ENCODE measurements at places on chromosomes 12 and 14.

DNA sequence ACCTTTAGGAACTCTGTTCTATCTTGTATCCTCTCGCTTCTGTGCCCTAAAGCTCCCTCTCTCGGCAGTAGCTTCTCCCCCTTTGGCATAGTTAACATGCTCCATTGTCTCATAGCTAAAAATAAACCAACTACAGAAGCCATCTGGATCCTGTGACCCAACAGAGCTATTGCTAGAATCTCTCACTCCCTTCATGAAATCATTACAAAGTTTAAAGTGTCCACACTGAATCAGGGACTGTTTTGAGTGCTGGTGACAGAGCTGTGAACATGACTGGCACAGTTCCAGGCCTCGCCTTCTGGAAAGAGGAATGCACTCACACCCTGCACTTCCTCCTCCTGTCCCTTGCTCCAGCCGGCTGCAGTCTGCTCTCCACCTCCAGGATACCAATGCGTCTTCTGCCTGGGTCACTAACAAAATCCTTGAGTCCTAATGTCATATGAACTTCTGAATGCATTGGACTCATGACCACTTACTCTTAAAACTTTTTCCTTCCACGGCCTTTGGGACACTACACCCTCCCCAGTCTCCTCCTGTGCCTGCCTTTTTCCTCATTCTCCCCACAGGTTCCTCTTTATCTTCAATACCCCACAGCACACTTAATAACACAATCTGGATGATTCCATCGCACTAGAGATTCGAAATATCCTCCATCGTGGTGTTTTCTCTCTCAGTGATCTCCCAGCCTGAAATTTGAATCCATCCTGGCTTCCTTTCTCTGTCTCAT lies 13.2 kb downstream of the PLBD1 start:
- no peak for DNase-seq

GRCh38 chr14:65709576-65709975 lies 297.0 kb downstream of the FUT8 start:
- no peak for DNase-seq

DNA sequence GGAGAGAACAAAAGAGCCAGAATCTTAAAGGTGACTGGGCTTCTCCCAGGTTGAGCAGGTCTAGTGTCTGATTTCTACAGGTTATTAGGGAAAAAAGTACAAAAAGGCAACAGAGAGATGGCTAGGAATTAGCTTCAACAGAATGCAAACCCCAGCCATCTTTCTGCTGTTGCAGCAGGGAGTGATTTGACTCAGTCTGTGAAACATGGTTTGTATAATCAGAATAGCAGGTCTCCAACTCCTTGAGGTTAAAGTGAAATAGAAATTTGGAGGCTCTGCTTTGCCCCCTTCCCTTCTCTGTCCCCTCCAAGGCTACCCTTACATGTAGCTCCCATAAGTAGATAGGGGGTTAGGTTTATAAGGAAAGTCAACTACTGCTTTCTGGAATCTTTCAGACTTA lies 105.8 kb downstream of the AKAP6 start:
- no peak for DNase-seq

DNA sequence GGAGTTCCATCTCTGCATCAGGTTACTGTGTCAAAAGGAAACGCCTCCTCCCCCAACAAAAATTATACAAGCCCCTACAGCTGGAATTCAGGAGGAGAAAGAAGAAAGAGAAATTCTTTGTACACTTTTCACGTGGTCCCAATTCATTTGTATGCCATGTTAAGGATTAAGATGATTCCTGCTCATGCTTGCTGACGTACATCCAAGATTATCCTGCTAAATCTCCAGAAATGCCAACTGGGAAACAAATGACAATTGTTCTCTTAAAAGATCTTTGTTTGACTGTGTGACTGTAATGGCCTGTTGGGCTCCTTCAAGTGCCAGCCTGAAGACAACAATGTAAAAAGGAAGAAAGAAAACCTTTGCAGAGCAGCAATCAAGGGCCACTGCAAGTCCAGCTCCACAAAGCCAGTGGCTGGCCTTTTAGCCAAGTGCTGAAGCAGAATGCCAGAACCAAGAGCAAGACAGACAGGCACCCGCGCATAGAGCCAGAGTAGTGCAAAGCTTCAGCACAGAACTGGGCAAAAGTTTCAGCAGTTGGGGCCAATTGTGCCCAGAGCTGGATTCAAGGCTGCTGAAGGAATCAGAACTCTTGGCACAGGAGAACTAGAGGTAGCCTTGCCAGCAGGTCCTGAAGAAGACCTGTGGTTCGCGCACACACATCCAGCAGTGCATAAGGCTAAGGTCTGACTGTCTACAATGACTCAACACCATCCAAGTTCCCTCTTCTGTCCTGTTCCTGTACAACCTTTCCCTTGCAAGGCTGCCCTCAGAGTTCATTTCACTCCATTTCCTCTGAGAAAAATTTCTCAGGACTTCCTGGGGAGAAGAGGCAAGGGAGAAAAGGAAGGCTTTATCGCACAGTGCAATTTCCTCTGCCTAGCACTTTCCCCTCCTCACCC lies 209.7 kb upstream of the BMP4 start:
- no peak for DNase-seq

GRCh38 chr12:96212456-96213375 lies 18.5 kb downstream of the ELK3 start:
- no peak for DNase-seq

DNA sequence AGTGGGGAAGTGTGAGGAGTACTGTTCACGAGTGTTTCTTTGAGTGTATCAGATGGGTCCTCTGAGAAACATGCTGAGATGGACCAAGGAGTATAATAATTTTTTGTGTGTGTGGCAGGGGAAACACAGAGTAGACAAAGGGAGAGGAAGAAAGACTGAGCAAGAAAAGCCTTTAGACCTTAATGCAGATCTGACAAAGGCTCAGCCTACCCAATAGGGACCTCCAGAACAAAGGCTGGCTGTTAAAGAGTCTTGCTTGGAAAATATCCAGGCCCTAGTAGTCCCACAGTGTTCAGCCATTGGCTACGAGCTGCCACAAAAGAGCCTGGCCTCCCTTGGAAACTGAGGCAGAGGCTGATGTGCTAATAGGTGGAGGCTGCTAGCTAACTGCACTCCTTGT lies 13.5 kb downstream of the COQ5 start:
- DNase-seq, result no peak

DNA sequence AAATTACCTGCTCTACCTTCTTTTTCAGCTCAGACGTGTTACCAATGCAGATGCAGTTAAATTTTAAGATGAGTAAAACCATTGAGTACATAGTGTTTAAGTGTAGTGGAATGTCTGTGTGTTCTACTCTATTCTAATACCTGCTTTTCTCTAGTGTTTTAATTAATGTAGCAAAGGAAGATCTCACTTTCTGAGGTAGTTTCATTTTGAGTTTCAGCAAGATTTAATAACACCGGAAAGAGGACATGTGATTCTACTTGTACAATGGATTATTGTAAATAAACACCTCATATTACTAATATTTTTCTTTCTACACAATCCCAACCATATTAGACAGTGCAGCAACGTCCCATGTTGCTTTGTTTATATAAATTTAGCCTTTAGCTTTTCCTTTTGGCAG lies 315.4 kb downstream of the RAD51B start:
- DNase-seq, result peak; percentile 7

- DNase-seq, result peak; percentile 70
These were observed 22.3 kb downstream of the DCAF4 start for GRCh38 chr14:72948481-72949138.

DNA sequence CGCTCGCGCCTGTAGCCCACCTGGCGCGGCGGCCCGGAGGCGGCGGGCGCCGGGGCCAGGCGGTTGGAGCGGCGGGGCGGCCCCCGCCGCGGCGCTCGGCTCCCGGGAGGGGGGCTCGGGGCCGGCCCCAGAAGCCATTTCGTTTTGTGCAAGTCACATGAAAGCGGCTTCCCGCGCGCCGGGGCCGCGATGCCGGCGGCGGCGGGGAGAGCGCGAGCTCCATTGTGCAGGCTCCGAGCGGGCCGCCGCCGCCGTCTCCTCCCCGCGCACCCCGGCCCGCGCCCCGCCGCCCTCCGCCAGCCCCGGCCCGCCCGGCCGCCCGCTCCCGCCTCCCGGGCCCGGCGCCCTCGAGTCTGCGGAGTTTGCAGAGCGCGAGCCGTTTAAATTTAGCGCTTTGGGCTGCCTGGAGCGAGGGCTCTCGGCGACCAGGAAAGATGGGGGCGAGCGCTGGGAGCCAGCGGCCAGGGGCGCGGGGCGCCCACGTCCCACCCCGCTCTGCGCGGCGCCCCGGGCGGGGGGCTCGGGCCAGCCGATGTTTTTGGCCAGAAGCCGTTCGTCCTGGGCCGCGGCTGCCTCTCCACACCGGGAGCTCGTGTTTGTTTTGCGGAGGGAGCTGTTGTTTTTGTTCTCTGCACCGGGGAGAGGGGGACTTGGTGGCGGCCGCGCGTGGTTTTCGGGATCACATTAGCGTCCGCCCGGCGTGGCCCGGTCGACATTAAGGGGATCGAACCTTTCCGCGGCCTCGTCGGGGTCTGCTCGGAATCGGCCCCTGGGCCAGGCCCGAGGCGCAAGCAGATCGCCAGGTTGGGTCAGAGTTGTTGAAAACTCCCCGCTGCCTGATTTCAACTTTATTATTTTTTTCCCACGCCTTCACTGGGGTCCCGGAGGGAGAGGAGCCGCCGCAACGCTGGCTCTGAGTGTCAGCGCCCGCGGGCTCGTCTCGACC lies 982 bp downstream of the BCL7A start:
- DNase-seq, result peak; percentile 77

DNA sequence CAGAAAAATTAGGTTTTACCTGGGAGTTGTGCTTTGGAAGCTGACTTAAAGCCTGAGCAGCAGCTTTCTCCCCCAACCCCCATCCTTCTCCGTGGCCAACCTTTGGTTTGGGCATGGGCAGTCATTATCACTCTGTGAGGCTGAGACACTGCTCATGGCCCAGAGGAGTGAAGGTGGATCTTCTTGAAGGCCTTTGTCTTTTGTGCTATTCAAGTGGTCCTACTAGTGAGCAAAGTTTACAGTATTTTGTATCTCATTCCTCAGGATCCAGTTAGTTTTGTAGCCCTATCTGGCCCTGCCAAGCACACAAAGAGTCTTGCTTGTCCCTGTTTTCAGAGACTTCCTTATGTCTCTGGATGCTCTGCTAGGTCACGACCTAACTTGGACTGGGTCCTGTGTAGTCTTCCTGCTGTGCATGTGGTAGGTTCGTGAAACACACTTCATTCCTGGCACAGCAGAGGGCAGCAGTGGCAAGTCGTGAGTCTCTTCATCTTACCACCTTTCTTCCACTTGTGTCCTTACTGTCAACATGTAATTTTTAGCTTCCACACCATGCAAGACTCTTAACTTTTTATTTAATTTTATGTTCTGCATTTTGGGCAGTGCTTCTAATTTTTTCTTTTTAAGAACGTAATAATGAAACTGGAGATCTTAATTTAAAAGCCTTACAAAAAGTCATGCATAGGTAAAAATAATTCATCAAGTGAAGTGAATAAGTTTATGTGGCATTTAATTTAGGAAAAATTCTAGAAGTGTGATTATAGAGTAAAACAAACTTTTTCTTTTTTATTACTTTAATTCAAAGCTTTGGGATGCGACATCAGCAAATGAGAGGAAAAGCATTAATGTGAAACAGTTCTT lies 53.7 kb downstream of the APAF1 start:
- peak; percentile 36 for DNase-seq

GRCh38 chr12:6787309-6787708 lies 2.0 kb upstream of the CD4 start:
- DNase-seq, result no peak

DNA sequence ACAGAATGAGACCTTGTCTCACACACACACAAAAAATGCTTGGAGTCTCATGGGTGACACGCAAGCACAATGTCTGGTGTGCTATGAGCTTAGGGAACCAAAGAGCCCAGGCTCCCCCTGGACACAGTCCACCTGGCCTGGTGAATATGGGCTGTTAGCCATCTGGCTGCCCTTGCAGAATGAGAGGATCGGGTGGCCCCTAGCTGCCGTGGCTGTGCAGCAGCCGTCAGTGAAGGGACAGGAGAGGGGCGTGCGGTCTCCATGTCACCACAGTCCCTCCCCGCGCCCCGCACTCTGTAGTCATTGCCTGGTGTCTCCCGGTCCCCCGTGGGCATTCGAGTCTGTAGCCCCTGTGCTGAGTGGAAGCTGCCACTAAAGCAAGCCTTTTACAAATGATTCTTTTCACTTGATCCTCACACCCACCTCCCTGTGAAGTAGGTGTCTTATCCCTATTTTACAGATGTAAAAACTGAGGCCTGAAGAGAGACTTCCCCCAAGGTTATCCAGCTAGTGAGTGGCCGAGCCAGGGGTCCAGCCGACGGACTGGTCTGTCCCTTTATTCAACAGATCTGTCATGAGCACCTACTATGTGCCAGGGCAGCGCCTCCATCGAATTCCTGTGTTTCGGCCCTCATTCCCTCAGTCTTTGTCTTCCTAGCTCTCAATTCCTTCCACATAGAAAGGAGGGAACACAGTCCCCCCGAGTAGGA lies 18.8 kb downstream of the MVK start:
- no peak for DNase-seq

DNA sequence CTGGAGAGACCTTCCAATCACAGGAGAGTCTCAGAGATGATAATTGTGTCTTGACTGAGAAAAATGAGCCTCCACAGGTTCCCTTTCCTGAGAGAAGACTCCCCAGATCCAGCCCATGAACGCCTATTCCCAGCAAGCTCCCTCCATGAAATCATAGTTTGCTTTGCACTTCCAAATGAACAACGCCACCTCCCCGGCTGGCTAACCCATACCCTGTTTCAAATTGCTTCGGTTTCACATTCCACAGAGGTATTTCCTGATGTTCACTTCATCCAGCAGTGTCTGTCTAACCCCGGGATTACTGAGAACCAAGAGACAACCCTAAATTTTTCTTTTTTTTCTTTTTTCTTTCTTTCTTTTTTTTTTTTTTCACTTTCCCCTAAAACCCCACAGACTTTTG lies 124.1 kb upstream of the RFLNA start:
- no peak for DNase-seq

DNA sequence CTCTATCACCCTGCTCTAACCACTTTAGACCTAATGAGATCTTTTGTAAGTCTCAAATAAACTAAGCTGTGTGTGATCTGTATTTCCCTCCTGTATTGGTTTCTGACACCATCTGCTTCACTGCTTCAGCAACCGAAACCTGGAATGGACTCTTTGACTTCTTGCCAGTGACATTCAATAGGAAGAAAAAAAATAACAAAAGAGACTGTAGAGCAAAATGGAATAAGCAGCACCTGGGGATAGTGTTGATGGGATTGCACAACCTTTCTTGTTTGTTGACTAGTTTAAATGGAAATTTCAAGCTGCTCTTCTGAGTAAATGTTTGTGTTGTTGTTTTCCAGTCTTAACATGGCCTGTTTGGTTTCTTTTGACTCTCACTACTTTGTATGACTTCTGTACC lies 888.6 kb upstream of the SEL1L start:
- DNase-seq, result no peak

GRCh38 chr12:1720494-1720893 lies 29.6 kb downstream of the ADIPOR2 start:
- DNase-seq, result no peak

- DNase-seq, result no peak
These were observed 59.7 kb downstream of the SLC38A1 start for GRCh38 chr12:46209170-46209569.

- no peak for DNase-seq
These were observed 910.4 kb downstream of the VRK1 start for GRCh38 chr14:97707603-97708002.

GRCh38 chr12:89212339-89212771 lies 139.9 kb downstream of the DUSP6 start:
- DNase-seq, result no peak

GRCh38 chr14:70780396-70781075 lies 28.8 kb downstream of the MAP3K9 start:
- DNase-seq, result peak; percentile 47

- no peak for DNase-seq
These were observed 166.6 kb upstream of the CCDC198 start for GRCh38 chr14:57660208-57660607.

All from GM13977 (cell line).